Stimulated activated CD8-positive, alpha-beta memory T cell treated with anti-CD3 and anti-CD28 coated beads, Interleukin-7, amount 100 ng/mL, for 24 hours (primary cell): ENCODE measurements at places on chromosomes 6 and 20.

DNA sequence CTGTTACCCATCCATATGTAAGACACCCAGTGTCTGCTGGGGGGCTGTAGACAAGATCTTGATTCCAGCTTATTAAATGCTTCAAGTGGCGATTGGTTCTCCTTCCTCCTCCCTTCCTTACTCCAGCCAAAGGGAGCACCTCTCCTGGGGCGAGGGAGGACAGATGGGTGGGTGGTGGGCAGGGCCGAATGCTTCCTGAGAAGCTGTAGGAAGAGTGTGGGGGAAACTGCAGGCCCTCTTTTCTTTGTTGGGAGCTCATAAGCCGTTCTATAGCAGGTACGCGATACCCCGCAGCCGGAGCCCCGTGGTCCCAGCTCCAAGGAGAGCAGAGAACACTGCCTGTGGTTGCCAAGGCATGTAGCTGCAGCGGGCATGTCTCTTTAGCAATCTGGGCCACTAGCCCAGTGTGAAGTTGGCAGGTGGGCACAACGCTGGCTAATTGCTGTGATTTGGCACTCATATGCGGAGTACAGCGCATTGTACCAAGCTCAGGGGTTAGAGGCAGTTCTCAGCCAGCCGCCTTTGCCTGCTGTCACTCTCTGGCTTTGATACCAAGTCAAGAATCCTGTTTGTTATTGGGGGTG is 14.7 kb upstream of the KCNG1 start:
- no peak for DNase-seq

DNA sequence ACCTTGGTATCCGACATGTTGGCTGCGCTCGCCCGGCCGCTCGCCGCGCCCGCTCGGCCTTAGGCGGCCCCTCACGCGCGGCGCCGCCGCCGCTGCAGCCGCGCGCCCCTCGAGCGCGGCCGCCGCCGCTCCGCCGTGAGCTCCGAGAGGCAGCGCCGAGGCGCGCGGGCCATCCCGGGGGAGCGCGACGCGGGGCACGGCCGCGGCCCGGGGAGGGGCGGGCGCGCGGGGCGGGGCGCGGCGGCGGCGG is at the start of gene KIF13A:
Gene KIF13A, minus strand, starts transcription at position 189 of the 250 bp plus-strand sequence. Its CDS starts 172 bp downstream, at position 17.
- DNase-seq = no peak

DNA sequence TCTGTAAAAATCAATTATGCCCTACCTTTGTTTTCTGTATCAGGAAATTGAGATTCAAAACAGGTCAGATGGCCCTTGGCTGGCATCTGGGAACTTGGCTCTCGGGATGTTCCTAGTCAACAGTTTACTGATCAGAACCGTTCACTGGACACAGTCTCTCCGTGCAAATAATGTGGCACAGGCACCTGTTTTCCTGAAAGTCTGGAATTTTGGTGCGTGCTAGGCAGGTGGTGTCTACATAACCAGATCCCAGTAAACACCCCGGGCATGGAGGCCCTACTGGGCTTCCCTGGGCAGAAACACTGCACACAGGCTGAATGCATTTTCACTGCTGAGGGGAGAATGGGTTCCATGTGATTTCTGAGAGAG is 7.5 kb downstream of the SNHG17 start:
- no peak for DNase-seq

- no peak for DNase-seq
Measured at GRCh38 chr6:12174878-12175277, 115.3 kb upstream of the EDN1 start.

DNA sequence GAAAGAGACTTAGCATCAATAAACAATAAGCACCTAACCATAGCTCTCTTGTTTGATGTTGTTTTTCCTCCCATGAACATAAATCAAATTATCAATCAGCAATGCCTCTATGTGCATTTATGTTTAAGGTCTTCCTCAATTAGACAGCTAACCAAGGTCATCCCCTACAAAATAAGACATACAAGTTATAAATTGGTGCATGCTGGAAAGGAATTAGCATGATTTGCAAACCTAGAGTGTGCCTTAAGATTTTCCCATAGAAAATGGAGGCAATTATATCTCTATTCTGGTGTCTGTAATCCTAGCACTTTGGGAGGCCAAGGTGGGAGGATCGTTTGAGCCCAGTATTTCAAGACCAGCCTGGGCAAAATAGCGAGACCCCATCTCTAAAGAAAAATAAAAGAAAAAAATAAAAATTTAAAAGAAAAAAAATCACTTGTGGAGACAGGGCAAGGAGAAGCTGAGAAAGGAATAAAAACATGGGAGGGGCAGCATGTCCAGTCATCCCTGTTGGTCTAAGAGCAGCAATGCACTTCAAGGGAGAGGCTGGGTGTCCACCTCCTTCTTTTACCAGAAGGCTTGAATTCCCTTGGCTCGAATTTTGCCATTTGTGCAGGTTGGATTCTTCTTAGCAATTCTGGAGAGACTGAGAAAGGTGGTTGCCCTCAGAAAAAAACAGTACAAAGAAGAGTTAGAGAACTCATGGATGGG is 9.3 kb upstream of the SLPI start:
- DNase-seq = no peak

GRCh38 chr6:28812778-28813569 is 110.8 kb downstream of the TRIM27 start:
- DNase-seq = no peak

DNA sequence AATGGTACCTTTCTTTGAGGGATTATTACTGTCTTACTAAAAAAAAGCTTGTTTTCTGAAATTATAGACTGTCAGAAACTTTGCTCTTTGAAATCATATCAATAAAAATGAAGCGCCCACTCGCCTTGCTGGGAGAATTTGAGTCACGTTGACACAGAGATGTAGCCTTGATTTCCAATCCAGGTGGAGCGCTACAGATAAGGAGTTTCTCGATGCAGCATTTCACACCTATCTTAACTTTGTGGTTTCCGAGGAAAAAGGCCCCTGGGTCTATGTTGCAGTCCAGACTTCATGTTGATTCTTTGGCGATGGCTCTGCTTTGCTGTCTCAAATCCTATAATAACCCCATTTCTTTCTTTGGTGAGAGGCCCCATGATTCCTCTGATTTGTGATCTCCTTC is 158.1 kb upstream of the ARG1 start:
- no peak for DNase-seq

DNA sequence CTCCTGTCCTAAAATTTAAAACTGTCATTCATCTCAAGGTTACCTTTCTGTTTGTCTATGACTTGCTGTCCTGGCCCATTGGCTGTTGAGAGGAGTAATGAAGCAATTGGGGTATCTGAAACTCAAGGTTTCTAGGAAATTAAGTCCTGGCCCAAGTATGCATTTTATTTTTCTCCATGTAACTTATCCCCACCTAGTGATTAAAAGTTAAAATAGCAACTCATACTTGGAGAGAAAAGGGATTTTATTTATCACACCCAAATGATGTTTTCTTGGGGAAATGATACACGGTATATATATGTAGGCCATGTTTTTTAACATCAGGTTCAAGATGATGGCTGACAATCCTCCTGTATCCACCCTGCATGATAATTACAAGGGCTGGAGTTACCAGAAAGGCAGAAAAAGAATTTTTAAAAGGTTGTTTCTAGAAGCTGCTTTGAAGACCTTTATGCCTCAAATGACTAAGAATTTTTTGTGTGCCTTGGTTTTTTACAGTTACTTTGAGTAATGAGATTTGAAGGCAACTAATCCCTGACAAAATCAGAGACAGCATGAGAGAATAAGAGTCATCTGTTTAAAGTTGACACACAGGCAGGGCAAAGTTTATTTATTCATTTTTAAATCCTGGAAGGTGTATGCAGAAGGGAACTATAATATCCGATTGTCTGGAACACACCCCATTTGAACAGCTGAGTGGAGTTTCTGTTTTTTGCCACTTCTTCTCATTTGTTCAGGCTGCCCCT is 28.9 kb upstream of the C6orf58 start:
- DNase-seq = no peak

GRCh38 chr20:60490217-60491050 is 532.2 kb downstream of the CDH26 start:
- DNase-seq = no peak

DNA sequence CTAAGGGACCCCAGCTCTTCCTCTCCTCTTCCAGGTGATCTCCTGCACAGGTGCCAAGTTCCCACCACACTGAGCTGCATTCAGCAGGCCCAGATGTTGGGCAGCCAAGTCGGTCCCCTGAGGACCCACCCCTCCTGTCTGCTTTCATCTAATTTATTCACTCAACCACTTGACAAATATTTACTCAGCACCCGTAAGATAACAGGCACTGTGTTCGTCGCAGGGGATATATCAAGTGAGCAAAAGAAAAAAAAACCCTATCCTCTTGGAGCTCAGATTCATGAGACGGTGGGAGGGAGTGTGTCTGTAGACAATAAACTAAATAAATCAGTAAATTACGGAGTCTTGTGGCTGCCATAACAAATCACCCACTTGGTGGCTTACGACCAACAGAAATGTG is 143.6 kb downstream of the MRPL14 start:
- no peak for DNase-seq

- no peak for DNase-seq
Measured at GRCh38 chr6:56549014-56549413, 93.7 kb downstream of the DST start.

GRCh38 chr20:4131911-4132310 is 116.6 kb upstream of the RNF24 start:
- no peak for DNase-seq

GRCh38 chr6:164817662-164818061 is 491.7 kb downstream of the C6orf118 start:
- no peak for DNase-seq

GRCh38 chr20:19552221-19553180 is 205.6 kb upstream of the RIN2 start:
- DNase-seq = no peak

DNA sequence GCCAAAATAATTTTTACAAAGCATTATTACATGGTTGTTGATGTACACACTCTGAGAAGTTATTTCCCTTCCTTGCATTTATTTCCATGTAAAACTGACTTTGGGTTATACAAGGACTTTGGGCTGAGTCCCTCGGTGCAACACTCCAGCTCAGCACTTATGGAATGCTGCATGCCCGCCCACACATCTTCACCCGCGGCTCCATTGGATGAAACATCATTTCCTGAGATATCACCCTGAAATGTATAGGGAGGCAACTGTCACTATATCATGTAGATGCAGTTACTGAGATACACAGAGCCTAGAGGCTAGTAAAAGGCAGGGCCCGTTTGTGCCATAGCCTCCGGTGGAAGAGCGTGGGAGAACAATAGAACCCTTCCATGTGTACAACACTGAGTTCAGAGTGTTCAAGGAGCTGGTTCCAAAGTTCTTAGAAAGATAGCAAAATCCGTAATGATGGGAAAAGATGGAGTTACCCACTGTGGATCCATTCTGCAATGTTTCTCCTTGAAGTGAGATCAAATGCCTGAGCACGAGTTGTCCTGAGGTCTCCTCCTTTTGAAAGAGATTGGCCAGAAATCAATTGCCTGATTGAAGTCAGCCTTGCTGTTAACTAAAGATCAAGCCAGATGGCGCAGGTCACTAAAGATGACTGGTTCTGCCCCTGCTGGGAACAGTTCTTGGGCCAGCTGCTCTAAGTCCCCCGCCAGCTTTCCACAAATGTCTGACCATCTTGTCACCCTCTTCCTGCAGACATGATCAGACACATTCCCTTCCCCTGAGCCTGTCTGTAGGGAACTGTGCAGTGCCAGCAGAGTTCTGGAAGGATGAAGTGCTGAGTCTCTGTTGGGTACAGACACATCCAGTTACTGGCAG is 100.9 kb upstream of the IYD start:
- DNase-seq = no peak

DNA sequence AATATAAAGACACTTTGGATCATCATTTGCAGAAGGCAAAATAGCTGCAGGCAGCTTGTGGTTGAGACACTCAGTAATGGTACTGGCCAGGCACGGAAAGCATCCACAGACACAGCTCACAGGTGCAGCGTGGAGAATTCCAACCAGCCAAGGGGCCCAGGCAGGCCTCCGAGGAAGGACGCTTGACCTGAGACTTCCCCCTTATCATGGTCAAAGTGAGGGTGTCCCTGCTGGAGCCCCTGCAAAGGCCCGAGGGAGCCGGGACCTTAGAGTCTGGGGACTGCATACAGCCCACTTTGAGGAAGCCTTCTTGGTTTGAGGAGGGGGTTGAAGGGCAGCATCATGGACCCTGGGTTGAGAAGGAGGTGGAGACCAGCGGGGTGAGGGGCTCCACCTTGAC is 15.1 kb upstream of the MYT1 start:
- no peak for DNase-seq

DNA sequence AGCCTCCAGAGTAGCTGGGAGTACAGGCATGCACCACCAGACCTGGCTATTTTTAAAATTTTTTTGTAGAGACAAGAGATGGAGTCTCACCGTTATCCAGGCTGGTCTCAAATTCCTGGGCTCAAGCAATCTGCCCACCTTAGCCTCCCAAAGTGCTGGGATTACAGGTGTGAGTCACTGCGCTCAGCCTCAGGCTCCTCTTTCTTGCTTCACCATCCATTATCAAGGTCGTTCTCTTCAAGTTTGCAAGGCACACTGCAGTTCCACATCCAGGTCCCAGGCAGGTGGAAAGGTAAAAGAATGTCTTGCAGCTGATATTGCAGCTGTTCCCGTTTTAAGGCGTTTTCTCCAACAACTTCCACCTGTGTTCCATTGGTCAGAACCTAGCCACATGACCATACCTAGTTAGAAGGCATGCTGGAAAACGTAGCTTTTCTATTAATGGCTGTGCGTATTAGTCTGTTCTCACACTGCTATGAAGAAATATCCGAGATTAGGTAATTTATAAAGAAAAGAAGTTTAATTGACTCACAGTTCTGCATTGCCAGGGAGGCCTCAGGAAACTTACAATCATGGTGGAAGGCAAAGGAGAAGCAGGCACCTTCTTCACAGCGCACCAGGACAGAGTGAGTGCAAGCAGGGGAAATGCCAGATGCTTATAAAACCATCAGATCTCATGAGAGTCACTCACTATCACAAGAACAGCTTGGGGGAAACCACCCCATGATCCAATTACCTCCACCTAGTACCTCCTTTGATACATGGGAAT is 51.7 kb downstream of the PCNA start:
- DNase-seq = no peak

DNA sequence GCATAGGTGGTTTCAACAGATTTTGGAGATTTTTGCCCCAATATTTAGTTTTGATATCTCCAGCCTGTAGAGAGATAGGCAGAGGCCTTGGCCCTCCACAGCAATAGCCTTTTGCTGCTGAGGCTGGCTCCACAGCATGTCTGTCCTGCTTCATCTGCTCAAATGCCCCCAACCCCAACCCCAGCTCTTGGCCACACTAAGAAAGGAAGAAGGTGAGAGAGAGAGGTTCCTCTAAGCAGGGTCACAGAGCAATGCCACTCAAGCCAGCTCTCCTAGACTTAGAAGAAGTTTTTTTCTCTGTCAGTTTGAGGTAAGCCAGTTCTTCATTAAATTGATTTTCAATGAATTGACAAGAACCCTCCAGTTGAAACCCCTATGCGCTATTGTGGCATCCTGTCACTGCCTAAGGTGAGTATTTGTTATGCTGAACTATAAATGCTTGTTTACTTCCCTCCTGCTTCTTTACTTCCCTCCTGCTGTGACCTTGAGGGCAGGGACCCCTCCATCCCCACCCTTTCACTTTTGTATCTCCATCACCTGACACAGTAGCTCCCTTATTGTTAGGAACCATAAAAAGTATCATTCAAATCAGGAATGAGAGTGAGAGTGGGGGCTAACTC is 366.2 kb upstream of the CNR1 start:
- DNase-seq = no peak

- no peak for DNase-seq
Measured at GRCh38 chr6:92723390-92723931, 695.9 kb downstream of the EPHA7 start.

- DNase-seq = no peak
Measured at GRCh38 chr20:24998631-24999445, 6.3 kb upstream of the APMAP start.

GRCh38 chr20:41540918-41541317 is 77.3 kb downstream of the CHD6 start:
- DNase-seq = no peak
